Hematopoietic multipotent progenitor cell treated with erythropoietin and hydrocortisone succinate and interleukin-3 and kit ligand, for 6 days (in vitro differentiated cells): ENCODE measurements at places on chromosomes 7 and 10.

DNA sequence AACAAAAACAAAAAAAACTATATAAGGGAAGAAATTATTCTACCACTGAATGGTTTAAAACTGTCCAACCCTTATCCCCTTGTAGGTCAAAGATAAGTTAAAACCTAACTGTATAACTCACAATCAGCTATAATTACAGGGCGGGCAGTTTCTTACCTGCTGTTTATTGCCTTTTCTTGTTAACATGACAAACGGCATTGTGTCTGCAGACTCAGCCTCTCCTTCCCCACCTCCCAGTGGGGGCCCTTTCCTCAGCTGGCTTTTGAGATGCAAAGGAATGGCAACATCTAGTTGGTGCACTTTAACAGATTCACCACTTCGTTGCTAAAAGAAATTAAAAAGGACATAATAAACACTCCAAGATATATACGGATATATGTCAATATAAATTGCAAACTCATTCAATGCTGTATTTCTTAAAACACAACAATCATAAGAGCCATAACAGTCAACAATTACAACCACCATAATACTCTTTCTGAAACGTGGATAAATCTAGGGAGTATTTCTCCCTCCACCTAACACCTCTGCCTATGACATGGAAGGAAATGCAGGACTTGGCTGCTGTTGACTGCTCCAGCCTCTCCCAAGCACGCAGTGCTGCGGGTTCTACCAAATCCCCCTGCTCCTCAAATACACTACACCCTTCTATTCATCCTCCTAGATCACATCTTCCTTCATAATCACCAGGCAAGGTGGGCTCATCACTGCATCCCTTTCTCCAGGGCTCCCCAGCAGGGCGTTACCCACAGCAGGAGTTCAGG is 106.0 kb downstream of the UPF2 start:
- no peak for DNase-seq

- DNase-seq = no peak
Observed at GRCh38 chr7:152910545-152911225, 151.1 kb downstream of the ACTR3B start.

- no peak for DNase-seq
Observed at GRCh38 chr7:81285142-81285871, 366.5 kb upstream of the SEMA3C start.

DNA sequence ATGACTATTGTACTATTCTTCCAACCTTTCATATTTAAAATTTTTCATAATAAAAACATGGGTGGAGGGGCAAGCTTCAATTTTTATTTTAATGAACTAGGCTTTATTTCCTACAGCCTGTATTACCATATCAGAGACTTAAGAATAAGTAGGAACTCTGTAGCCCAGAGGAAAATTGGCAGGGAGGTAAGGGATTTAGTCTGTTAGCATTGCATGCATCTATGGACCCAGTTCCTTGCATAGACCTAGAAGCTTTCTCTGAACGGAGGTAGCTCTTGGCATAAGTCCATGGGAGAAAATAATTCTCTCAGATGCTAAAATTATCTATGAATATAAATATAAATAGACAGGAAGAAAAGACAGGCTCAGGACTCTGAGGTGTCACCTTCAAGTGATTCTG is 31.4 kb upstream of the CCDC6 start:
- DNase-seq = no peak

- DNase-seq = no peak
Observed at GRCh38 chr7:87016606-87017005, 42.8 kb downstream of the ELAPOR2 start.

DNA sequence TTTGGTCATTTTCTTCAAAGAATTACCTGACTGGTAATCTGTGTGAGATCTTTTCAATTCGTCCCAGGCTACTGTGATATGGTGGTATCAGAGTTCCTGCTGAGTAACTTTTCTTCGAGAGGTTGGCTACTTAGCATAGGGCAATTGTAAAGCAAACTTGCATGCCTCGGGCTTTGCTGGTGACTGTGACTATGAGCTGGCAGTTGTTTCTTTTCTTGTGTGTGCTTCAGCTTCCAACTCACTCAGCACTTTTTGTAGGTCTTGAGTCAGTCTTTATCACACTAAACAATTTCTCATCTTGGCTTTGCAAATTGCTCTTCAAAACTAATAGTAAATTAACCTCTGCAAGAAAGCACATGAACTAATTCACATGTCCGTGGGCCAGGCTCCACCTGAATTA is 44.3 kb downstream of the PRR15 start:
- no peak for DNase-seq

- DNase-seq = peak; percentile 87
Observed at GRCh38 chr7:41955893-41956675, 253.2 kb upstream of the INHBA start.

DNA sequence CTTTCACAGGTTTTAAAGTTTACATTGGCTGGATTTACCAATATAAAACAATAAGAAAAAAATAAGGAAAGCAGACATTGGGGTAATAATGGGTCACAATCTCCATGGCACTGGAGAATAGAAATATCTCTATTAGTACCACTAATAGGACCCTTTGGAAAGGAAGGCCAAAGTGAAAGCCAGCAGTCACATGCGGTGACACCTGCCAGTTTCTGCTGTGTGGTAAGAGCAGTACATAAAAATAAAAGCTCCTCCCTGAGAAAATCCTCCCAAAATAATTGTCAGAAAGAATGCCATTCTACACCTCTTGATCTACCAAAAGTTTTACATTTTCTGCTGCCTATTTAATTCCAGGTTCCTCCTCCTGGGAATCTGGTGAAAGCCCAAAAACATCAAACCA is 30.4 kb upstream of the SLC13A1 start:
- DNase-seq = no peak

DNA sequence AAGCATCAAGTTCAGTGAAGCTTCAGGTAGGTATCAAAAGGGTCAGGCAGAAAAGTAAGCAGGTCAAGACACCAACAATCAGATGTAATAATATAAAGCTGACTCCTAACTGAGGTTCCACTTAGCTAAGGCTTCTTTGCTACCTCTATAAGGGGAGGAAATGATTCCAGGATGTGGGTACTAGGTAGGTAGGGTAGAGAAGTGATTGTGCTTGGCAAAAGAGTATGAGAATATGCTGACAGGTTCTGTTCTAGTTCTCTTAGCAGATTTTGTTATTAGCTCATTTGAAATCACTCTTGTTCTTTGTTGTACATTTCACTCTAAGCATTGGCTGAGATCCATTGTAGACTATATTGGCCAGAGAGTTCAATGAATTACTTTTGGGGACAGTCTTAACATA is 40.7 kb upstream of the CBLL1 start:
- DNase-seq = no peak

- no peak for DNase-seq
Observed at GRCh38 chr7:37462138-37462537, 13.5 kb upstream of the ELMO1 start.

DNA sequence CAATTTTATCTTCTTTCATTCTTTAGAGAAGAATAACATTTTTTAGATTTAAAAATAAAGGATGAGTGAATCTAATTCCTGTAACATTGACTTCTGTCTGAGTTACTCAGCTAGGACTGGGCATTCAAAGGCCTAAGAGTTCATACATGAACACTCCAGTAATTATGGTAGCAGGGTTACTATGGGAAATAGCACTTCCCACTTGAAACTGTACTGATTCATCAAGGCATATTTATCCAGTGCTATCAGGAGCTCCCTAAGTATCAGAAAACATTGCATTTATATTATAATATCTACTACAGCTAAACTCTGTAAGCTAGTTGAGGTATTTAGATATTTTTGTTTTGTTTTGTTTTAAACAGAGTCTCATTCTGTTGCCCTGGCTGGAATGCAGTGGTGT is 41.8 kb downstream of the NDUFB2 start:
- DNase-seq = no peak

GRCh38 chr7:85018498-85018897 is 168.4 kb downstream of the SEMA3D start:
- DNase-seq = no peak

- DNase-seq = no peak
Observed at GRCh38 chr10:48923748-48924147, 15.9 kb downstream of the LRRC18 start.

DNA sequence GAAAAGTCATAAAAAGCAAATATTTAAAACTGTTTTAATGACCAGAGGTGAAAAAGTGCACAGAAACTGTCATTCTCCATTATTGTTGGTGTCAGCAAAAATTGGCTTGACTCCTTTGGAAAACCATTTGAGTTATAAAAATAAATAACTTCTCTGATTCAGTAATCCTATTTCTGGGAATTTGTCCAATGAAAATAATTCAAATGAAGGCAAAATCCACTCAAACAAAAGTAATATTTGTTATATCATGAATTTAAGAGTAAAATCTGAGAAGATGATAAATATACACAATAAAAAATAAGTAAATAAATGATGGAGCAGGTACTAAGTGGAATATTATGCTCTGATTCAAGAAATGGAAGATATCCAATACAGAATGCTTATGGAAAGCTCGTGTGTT is 326.6 kb upstream of the KLF6 start:
- no peak for DNase-seq

DNA sequence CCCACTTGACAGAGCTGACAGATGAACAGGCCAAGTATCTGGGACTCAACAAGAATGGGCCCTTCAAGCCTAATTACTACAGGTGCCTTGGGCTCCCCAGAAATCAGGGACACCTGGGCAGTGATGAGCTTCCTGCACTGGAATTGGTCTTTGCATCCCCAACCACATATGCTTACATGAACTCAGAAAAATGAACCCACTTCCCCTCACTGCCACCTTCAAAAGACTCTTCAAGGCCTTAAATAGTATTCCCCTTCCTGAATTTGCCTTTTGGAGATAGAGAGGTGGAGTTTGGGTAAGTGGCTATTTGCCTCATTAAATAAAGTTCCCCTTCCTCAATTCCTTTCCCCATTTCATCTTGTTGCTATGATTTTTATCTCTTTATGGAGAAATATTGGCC is 7.8 kb upstream of the STRIP2 start:
- DNase-seq = no peak

- DNase-seq = no peak
Observed at GRCh38 chr10:72612203-72612826, 13.6 kb downstream of the MICU1 start.

DNA sequence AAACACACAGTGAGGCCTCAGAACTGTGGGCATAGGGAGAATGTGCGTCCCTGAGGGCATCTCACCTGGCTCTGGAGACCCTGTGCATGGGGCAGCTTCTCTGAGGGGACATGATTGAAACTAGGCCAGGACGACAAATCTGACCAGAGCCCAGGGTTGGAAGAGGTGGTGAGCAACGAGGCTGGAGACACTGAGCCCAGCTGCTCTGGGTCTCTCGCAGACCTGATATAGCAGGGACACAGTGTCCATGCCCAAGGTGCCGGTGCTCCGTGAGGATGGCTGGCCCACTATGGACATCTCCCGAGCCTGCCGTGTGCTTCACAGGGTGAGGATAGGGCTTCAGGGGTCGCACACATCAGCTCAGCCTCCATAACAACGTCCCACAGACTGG is 49.3 kb upstream of the INSIG1 start:
- DNase-seq = no peak

DNA sequence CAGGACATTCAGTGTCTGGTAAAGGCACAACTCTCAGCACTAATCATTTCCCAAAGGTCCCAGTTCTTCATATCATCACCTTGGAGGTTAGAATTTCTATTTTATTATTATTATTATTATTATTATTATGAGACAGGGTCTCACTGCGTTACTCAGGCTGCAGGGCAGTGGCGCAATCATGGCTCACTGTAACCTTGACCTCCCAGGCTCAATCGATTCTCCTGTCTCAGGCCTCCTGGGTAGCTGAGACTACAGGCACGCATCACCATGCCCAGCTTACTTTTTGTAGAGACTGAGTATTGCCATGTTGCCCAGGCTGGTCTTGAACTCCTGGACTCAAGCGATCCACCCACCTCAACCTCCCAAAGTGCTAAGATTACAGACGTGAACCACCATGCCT is 91.8 kb upstream of the DOCK1 start:
- no peak for DNase-seq

GRCh38 chr7:54769203-54769602 is 10.2 kb upstream of the SEC61G start:
- DNase-seq = no peak
